ENCODE measurements at places on chromosomes 5 and 9. TPM values are rescaled to one million over a fixed set of nuclear protein-coding genes. Genes with fewer than 3 reads are reported as not detected.
A peak's percentile ranks its signal among the peaks of the same experiment; 100 is the strongest.

DNA sequence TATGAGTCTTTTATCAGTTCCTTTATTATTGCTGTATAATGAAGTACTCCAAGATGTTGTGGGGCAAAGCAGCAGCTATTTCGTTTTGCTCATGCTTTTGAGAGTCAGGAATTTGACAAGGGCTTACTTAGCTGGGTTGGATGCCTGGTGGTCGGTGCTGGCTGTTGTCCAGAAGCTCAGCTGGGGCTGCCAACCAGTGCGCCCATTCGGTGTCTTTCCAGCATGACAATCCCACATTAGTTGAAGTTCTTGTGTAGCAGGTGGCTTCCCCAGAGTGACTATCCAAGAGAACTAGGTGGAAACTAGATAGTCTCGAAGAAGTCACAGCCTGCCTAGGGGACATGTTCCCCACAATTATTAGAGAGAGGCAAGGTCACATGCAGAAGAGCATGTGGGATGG lies 3.4 kb upstream of the FLT4 start:
- no peak for DNase-seq

ACTBL2 gene
- polyA plus RNA-seq, result not detected

DNA sequence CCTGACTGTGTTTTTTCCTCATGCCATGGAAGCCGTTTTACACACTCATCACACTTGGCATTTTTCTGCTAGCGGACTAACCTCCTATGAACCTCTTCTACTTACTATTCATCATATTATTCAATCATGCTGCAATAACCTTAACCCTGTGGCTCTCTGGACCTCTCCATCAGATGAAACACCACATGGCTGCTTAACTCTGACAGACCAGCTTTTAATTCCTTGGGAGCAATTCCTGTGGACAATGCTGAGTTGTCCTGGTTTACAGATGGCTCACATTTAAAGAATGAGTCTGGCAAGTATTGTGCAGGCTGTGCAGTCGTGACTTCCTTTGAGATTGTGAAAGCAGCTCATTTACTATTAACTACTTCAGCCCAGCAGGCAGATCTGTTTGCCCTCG lies 9.0 kb downstream of the OR1J1 start:
- DNase-seq, result no peak

- no peak for DNase-seq
Observed at GRCh38 chr5:39711821-39712220, 287.0 kb upstream of the DAB2 start.

- peak; percentile 20 for DNase-seq
Observed at GRCh38 chr5:94693043-94693822, 74.8 kb downstream of the SLF1 start.

FBP2 gene
- polyA plus RNA-seq, result not detected

DNA sequence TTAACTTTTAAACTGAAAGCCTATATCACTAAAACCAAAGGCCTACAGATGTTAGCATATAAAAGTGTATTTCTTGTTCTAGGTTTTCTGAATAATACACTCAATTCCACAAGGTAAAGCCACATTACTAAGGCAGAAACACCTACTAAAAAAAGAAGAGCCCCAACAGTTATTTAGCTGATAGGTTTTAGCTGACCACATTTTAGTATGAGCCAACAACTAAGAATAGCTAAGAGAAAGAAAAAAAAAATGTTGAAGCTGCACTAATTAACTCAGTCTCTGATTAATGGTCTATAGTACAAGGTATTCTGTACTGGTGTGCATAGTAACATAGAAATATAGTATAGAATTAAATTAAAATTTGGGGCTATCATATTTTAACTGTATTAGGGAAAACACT lies 23.5 kb downstream of the ZFR start:
- no peak for DNase-seq

GRCh38 chr9:94819161-94819687 lies 92.7 kb downstream of the AOPEP start:
- no peak for DNase-seq

GRCh38 chr9:111959468-111960359 lies 63.1 kb downstream of the UGCG start:
- no peak for DNase-seq

- DNase-seq, result no peak
Observed at GRCh38 chr5:68217047-68217355, 1.4 kb downstream of the PIK3R1 start.

DNA sequence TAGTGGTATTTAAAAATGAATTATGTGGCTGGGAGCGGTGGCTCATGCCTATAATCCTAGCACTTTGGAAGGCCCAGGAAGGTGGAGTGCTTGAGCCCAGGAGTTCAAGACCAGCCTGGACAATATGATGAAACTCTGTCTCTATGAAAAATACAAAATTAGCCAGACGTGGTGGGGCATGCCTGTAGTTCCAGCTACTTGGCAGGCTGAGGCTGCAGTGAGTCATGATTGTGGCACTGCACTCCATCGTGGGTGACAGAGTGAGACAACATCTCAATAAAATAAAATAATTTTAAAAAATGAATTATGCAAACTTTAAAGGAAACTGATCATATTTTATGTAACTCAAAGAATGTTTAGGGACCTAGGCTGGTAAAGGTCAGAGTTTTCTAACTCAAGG lies 310.8 kb upstream of the DMRT1 start:
- DNase-seq, result no peak

DNA sequence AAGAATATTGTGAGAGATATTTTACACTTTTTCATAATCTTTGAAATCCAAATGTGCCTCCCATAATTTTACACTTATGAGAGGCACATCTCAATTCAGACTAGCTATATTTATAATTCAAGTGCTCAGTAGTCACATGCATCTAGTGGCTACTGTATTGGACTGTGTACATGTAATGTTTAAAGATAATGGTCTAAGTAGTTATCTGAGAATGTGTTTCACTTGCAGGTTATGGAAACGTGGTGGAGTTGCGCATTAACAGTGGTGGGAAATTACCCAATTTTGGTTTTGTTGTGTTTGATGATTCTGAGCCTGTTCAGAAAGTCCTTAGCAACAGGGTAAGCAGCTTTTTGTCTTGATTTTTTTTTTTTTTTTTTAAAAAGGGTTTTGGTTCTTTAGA lies 28.8 kb downstream of the G3BP1 start:
- DNase-seq, result no peak

DNA sequence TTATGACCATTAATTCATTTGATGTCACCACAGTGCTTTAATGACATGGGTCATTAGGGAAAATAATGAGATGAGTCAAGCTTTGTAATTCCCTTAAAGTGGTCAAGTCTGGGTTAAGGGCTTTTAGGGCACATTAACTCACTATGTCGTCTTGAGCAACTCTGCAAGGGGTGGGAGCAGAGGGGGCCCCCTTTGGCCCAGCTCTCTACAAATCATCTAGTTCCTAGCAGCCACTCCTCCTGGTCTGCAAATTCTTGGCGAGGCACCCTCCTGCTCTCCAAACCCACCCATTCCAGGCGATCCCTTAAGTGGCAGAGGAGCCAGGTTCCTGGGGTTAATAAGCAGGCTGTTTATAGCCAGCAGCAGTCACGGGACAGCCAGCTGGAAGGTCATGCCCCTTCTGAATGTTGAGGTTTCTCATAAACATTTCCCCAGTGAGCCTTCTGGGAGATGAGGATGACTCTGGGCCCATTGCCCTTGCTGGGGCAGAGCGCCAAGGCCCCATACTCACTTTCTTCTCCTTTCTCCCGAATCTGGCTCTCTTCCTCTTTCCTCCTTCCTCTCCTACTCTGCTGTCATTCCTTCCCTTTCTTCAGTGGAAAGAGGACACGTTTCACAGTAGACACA lies 14.3 kb upstream of the GPX3 start:
- no peak for DNase-seq
